A549 treated with Hydrocortisone at 1 μM for 4 hours (cell line): ENCODE measurements at places on chromosomes 4 and X. TPM values are rescaled to one million over a fixed set of nuclear protein-coding genes. Genes with fewer than 3 reads are reported as not detected.

The CAPN6 gene
- total RNA-seq = not detected in 5 replicates

The PHEX gene
- total RNA-seq = 0.31 to 0.42 TPM (median 0.35 TPM) in 5 replicates

The TBX22 gene
- not detected in 5 replicates for total RNA-seq

The SHROOM4 gene
- not detected in 5 replicates for total RNA-seq

The ANK2 gene
- 0.71 to 1.6 TPM (median 0.75 TPM) in 5 replicates for total RNA-seq
